NCI-H1105 (cell line): ENCODE measurements at places on chromosomes 16 and 17.

- DNase-seq, result no peak
These were observed 3.0 kb upstream of the MXRA7 start for GRCh38 chr17:76713765-76714164.

DNA sequence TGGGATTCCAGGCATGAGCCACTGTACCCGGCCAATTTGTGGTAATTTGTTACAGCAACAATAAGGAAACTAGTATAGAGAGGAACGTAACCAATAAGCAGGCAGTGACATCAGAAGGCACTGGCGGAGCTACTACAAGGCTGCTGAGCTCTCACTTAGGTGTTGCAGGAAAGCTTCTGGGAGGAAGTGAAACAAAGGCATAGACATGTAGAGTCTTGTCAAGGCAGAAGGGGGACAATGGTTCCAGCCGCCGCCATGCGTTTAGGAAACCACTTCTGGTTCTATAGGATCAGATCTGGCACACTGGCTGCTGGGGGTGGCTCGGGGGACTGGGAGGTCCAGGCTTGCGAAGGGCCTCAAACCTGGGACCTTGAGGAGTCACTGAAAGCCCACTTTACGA, 9.4 kb upstream of the CPSF4L start:
- no peak for DNase-seq

GRCh38 chr17:5610956-5611355, 26.6 kb upstream of the NLRP1 start:
- no peak for DNase-seq

DNA sequence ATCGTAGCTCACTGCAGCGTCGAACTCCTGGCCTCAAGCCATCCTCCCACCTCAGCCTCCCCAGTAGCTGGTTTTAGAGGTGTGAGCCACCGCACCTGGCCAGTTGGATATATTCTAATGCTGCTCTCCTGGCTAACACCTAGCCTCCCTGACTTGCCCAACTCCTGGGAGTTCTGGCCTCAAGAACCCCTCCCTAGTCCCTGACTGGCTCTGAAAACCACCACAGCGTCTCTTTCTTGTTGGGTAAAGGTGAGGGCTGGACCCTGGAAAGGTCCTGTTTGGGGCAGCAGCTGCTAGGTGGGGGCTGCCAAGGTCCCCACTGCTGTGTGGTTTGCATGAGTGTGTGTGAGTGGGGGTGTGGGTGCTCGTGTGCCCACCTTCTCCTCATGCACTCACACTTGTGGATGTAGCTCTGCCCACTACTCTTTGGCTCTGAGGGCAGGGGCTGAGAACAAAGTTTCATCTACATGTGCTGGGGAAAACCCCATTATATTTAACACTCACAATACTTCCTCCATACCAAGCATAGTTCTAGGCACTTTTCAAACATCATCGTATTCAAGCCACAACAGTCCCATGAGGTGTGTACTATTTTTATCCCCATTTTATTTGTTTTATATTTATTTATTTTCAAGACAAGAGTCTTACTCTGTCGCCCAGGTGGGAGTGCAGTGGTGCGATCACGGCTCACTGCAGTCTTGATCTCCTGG, 7.1 kb upstream of the SPNS3 start:
- DNase-seq, result no peak

DNA sequence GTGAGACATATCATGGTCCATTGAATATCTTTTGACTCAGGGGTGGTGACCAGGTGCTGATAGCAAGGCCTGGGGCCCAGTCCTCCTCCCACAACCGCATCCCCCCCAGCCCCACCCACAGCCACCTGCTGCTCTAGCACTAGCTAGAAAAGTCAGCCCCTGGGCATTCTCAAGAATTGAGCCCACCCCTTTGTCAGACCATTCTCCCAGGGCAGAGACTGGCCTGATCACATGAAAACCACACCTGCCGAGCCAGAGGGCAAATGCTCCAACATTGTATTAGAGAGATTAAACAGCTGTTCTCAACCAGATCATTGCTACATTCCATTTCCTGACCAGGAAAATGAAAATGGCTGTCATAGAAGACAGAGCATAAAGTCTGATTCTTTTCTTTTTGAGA, 62.4 kb downstream of the RAB11FIP4 start:
- no peak for DNase-seq

DNA sequence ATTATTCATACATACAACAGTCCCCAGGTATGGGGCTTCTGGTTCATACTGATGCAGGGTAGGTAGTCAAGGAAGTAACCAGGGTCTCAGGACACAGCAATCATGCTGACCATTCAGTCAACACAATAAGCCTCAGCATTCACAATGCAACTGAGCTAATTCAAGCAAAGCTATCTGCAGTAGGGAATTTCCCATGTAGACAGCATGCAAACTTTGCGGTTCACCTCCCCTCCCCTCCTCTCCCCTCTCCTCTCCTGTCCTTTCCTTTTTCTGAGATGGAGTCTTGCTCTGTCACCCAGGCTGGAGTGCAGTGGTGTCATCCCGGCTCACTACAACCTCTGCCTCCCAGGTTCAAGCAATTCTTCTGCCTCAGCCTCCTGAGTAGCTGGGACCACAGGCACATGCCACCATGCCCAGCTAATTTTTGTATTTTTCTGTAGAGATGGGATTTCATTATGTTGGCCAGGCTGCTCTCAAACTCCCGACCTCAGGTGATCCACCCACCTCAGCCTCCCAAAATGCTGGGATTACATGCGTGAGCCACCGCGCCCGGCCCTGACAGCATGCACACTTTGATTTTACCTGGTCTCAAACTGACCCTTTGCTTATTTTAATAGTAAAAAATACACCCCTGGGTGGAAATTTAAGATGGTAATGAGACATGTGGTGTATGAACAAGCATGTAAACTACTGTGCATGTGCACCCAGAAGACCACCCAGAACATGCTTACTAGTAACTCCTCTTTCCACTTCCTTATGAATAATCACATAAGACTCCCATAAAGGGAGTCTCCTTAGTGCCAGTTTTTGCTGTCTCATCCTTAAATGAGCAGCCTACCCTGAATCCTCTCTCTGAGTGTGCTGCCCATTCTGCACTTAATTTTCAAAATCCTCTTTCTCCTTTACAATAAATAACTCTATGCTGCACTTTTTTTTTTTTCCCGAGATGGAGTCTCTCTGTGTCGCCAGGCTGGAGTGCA, 9.3 kb upstream of the RNF135 start:
- DNase-seq, result no peak

DNA sequence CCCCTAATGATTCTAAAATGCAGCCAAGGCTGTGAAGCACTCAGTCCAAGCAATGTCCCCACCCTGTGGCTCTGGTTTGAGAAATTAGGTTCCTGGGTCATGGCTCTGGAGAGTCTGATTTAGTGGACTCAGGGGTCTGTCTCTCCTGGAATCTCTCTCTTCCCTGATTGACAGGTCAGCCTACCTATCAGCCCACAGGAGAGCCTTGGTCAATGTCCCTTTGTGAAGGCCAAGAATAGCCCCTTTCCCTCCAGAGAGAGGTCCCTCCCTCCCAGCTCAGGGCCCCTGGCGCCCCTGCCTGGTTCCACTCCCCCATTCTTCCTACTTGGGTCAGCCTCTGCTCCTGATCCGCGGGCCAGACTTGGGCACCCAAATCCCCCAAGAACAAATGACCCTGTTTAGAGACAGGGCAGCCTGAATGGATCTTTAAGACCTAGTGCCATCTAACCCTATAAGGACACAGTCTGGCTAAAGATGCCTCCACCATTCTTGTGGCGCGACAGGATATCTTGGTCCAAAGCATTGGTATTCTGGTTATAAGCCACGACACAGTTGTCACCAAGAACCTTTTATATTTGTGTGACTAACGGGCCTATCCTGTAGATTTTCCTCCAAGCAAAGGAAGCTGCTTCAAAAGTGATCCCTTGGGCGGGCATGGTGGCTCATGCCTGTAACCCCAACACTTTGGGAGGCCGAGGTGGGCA, 38.3 kb upstream of the PRSS54 start:
- DNase-seq, result no peak

- no peak for DNase-seq
These were observed 16.6 kb upstream of the TERF2 start for GRCh38 chr16:69402439-69402838.

DNA sequence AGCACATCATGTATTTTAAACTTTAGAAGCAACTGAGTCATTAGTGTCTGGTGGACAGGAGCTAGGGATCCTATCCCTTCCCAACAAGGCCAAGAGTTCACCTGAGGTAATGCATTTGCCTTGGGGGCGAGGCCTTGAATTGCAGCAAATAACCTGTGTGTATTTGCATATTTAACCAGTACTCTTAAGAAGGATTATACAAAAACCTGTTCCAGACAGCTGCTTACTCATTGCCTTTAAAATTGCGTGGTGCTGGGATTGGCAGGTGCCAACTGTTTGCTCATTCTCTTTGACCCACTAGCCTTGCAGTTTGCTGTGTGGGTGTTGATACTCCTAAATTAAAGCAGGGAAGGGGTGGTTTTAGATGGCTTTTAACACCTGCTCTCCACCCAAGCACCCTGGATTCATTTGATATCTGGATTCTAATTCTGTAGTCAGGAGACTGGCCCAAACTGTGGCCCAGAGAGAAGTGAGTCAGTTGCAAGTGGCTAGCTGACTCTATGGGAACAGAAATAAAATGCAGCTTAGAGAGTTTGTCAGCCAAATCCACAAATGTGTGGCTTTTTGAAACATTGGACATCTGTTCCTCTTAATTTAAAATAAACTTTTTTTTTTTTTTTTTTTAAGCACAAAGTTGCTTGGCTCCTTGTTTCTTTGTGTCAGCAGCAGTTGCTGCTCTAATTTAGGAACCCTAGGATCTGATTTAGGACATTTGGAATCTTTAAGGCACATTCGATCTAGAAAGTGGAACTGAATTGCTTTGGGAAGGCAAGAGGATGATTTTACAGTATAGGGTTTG, 46.9 kb downstream of the TUBD1 start:
- no peak for DNase-seq

GRCh38 chr16:89646270-89646669, 11.2 kb downstream of the CHMP1A start:
- DNase-seq, result no peak
